ENCODE measurements at places on chromosomes 3 and 15.
A peak's percentile ranks its signal among the peaks of the same experiment; 100 is the strongest.

DNA sequence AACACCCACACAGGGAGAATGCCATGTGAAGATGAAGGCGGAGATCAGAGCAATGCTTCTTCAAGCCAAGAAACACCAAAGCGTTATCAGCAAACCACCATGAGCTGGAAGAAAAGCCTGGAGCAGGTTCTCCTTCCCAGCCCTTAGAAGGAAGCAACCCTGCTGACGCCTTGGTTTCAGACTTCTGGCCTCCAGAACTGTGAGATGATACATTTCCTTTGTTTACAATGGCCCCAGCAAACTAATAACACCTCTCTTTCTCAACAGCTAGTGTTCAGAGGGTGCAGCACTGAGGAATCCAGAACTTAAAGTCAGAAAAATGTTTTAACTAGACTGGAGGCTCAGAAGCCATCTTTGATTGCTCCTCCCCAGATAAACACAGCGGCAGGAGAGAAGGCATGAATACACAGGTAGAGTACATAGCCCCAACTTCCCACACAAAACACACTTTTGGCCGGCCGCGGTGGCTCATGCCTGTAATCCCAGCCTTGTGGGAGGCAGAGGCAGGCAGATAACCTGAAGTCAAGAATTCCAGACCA lies 132.4 kb upstream of the LPP start:
- DNase-seq, result peak; percentile 74

- no peak for DNase-seq
Observed at GRCh38 chr15:91128016-91128415, 28.0 kb downstream of the SV2B start.

DNA sequence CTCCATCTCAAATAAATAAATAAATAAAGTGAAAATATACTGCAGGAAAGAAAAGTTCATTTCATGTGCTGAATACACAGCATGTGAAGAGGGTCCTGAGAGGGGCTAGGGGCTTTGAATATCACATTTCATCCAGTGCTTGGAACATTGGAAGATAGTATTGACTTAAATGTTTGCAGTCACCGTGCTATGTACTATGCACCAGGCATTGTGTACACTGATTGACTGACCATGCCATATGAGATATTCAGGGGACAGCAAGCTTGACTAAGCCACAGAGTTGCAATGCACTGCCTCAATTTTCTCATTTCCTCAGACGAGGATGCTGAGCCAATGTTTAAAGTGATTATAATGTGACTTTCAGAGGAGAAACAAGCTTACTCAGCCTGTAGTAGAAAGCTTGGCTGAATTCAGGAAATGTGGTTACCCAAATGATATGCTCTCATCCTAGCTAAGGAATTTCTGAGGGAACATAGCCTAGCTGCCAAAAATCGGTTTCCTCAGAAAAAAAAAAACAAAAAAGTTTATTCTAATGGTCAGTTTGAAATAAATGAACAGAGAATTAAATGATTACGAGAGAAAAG lies 557.9 kb downstream of the FGF12 start:
- DNase-seq, result no peak

GRCh38 chr3:197378985-197379718 lies 80.7 kb upstream of the DLG1 start:
- DNase-seq, result no peak

DNA sequence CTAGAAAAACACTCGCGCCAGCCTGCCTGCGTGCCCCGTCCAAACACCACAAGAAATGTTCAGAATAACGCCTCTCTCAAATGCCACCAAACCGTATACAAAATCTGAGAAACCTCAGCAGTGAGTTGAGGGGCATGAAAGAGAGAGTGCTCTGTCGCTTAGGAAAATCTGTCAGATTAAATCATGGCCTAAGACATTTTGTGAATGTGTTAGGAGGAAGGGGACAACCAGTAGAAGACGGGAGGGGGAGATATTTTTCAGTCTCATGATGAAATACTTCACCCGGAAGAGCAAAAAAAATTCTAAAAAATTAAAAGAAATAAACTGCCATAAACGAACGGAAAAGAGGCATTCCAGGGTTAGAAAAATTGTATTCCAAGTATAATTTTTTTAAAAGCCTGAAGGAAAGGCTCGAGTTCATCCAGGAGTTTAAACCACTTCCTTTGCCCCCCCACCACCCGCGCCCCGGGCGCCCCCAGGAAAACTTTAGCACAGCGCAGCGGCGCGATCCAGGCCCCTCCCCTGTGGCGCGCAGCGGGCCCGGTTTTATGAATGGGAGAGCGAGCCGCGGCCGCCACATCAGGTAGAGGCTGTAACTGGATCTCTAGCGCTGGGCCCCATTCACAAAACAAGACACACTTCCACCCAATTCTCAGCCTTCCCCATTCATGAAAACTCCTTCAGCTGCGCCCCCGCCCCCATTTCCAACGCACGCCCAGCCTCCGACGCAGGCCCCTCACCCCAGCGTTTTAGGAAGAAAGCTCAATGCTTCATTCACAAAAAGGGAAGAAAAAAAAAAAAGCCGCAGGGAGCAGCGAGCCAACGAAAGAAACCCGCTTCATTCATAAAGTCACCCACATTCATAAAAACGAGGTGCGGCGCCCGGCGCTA lies 1.4 kb downstream of the ETV5 start:
- peak; percentile 55 for DNase-seq

DNA sequence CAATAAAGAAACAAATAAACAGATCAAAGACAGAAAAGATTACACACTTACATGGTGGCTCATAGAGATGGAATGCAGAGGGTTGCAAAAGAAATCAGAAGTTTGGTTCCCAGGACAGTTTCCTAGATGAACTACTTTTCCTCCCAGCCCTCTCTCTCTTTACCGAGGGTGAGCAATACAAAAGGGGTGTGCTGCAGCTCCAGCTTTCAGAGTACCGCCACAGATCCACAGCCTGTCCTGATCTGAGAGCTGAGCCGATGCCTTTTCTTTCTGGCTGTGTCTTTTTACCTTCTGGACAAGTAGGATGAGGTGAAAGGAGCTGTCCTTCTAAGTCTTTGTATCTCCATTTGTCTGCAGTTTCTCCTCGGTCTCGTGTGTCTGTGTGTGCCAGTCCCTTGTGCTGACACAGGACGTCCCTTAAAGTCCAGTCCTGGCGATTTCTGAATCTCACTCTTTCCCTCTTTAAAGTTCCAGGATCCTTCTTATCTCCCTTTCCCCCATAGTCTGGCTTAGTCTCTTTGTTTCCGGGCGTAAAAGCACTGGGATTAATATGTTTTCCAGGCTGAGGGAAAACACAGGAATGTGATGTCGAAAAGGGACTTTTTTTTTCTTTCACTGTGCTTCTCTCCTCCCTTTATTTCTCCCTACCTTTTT lies 540 bp downstream of the CCDC80 start:
- peak; percentile 77 for DNase-seq

DNA sequence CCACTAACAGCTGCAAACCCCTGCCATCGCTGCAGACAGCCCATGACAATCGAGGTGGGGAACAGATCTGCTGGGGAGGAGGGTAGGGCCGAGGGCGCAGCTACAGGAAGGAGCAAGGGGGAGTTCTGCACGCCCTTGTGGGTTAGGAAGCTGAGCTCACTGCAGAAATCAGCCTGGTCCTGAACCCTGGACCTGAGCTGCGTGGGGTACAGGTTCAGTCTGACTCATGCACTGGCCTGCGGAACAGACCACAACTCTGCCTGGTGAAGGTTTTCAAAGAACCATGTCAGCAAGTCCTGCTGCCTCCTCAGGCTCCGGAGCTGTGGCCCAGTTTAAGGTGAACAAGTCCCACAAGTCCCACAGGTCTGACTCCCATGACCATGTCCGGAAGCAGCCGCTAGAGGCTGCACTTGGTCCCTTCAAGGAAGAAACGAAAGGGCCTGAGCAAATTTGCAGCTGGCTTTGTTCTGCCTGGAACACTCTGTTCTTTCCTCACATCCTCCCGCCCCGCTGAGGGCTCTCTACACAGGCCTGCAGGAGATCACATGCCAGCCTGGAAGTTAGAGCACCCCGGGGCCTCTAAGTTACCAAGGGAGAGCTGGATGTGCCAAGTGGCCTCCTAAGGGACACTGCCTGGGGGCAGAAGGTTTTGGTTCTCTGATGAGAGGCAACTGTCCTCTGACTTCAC lies 49.4 kb upstream of the AKAP13 start:
- DNase-seq, result peak; percentile 90

Data from brain microvascular endothelial cell (primary cell).